ENCODE measurements at places on chromosomes 2 and 18.

- DNase-seq: no peak
These were observed 32.5 kb upstream of the NT5DC4 start for GRCh38 chr2:112688086-112688880.

DNA sequence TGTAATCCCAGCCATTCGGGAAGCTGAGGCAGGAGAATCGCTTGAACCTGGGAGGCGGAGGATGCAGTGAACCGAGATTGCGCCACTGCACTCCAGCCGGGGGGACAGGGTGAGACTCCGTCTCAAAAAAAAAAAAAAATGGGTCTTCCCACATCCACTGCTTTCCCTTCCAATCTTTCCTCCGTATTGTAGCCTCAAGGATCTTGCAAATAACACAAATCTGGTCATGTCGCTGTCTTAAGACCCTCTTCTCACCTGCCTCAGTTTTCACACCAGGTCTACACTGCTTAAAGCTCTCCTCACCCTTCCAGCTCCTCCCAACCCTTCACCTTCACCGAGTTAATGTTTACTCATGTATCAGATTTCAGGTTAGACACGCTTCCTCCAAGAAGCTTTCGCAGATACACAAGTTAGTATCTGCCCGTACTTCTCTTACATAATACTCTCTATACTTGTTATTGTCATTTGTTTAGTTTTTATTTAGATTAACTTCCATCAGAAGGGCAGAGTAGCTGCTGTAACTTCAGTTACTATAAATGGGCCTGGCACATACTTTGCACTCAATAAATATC, 1.5 kb downstream of the IER3IP1 start:
- no peak for DNase-seq

DNA sequence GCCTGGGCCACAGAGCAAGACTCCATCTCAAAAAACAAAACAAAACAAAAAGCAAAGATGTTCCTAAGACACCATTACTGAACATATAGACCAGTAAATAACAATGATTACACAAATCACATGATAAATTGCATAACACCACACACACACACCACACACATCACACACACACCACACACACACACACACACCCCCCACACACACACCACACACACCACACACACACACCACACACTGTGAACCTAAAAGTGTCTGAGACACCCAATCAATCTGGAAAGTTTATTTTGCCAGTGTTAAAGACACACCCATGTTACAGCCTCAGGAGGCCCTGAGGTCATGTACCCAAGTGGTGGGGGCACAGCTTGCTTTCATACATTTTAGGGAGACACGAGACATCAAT, 62.6 kb upstream of the ASAP2 start:
- no peak for DNase-seq

DNA sequence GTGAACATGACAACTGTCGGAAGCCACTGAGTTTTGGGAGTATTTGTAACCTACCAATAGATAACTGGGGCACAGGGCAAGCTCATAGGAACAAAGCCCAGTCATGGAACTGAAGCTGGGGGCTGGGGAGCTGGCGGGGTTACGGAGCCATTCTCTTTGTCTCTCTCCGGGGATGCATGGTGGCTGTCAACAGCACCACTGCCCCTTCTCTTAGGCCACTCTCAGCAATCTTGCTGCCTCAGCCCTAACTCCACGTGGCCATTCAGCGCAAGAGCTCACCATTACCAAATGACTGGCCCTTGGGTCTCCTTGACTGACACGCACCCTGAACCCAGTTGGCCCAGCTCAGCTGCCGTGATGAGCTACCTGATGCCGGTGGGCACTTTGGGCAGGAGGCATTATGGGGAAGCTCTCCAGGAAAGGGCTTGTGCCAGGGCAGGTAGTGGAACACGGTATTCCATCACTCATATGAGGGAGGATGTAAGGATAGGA, 33.6 kb upstream of the ODC1 start:
- DNase-seq: no peak

DNA sequence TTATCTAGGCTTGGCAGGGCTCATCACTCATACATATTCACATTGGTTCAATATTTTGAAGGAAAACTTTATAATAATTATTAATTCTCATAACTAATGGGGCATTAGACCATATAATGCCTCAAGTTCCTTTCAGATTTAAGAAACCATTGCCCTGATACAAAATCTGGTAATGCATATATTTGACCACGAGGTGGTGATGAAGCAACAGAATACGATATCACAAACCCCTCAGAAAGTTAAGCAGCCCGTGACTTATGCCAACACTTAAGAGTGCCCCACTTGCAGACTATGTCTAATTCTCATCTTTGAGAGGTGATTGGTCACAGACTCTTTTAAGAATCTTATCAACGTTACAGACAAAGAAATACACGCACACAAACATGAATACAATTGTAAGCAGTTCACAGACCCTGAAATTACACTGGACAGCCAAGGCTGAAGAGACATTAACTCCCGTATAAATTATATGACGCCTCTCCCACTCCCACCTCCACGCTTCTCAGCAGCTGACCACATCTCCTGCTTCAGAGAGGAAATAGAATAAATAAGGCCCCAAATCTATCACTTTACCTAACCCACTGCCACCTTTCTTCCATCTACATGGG, 20.7 kb upstream of the DNAH6 start:
- no peak for DNase-seq

DNA sequence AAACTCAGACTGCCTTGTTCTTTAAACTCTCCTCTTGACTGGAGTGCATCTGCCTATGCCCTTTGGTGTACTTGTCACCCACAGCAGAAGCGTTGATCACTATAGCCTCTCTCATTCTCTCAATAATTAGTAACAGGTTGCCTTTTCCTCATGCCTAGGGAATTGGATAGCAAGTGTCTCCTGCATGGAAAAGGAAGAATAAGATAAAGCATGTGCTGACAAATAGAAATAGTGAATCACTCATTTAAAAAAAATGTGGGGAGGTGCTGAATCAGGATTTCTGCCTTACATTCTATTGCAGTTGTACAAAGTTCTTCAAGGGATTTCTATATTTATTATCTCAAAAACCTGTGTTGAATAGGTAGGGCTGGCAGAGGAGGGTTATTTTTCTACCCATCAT, 323.0 kb downstream of the TXNL1 start:
- no peak for DNase-seq

DNA sequence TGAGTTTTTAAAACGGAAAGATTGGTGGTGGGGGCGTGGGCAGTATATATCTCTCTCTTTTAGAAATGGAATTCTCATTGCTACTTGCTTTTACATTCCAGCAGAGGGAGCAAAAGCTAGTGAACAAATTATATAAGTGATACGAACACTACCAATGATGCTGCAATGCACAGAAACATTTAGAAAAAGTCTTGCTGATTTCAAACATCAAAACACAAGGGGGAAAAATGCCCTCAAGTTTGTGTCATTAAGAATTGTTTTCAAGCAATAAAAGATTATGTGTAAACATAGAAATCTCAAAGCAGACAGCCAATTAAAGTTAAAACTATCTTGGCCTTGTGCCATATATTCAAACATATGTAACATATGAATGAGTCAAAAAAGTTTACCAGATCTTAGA, 296.3 kb upstream of the KCNJ3 start:
- no peak for DNase-seq

DNA sequence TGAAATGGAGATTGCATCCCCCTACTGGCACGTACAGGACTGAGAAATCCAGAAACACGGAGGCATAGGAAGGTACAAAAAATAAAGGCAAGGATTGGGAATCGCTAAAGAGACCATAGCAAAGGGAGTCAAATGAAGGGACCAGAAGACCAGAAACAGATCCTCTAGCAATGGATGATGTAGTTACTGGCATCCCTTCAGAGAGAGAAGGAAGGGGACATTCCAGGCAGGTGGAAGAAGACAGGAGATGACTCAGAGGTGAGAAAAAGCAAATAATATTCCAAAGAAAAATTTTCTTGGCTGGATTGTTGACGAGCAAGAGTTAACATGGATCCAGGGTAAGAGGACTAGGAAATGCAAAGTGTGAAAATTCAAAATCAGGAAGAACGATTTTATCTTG, 78.4 kb upstream of the FZD7 start:
- no peak for DNase-seq

DNA sequence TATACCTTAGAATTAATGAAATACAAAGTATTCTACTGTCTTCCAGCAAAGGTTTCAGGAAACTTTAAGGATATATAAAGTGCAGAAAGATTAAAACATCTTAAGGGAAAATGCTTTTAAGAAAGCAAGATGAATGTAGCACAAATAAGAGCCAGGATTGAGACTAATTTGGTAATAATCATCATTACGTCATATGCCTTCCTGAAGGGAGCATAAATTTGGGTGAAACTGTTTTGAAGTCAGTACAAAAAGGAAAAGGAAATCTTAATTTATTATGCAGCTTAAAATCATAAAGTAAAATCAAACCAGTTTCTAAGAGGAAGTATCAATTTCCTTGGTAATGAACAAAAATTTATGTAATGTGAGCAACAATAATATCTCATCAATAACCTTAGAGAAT, 221.7 kb downstream of the CTNNA2 start:
- DNase-seq: no peak

- no peak for DNase-seq
These were observed 682.7 kb upstream of the RAB6C start for GRCh38 chr2:129296806-129297205.

DNA sequence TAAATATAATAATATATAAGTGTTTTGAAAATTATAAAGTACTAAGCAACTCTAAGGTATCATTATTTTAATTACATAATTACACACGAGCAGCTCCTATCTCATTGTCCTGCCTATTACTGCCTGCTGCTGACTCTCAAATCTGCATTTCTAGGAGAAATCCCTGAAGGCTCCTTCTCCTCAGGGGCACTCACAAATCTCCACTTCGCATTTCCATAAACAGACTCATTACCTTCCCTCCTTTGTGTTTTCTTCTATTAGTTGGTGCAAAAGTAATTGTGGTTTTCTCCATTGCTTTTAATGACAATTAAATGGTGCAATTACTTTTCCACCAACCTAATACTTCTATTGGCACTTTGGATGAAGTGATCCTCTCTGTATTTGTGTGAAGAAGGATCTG, 135.0 kb upstream of the HNMT start:
- DNase-seq: no peak

GRCh38 chr2:37708146-37708545, 36.7 kb upstream of the CDC42EP3 start:
- DNase-seq: no peak

- DNase-seq: no peak
These were observed 36.4 kb upstream of the GLI2 start for GRCh38 chr2:120699292-120699691.
